ENCODE measurements at places on chromosomes 16 and 17.

DNA sequence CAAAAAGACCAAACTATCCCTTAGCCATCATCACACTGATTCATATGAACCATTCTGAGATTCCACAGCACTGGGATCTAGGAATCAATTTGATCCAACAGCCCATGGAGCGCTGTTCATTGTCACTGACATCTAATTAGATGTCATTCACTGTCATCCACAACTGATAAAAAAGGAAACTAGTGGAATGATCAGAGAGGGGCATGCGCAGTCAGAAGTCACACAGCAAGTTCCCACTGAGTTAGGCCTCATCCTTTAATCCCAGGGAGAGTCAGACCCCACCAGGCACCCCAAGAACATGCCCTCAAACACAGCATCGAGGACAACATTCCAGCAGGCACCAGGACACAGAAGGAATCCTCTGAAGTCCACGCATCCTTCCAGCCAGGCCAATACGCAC, 88.5 kb downstream of the ZNF423 start:
- no peak for DNase-seq

GRCh38 chr16:29316761-29317183, 89.7 kb downstream of the NPIPB11 start:
- DNase-seq, result no peak

DNA sequence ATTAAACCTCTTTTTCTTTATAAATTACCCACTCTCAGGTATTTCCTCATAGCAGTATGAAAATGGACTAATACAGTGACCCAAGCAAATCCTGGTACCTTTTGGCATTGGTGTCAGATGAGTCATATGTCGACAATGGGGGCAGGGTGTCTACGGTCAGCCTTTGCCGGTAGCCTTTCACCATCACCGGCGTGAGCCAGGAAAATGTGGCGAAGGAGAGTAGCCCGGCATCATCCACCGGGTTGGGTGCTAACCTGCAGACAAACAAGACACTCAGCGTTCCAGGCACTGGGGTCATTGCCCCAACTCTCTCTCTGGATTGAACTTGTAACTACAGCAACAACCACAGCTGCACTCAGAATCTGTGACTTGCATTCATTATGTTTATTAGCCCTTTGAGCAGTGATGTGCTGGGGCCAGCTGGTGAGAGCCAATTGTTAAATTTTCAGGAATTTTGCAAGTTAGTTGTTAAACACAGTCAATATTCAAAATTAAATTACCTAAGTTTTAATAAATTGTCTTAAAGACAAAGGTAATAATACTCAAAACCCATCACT, 11.9 kb downstream of the ABCC12 start:
- DNase-seq, result no peak

GRCh38 chr17:57356719-57357391, 100.5 kb downstream of the MSI2 start:
- DNase-seq, result no peak

DNA sequence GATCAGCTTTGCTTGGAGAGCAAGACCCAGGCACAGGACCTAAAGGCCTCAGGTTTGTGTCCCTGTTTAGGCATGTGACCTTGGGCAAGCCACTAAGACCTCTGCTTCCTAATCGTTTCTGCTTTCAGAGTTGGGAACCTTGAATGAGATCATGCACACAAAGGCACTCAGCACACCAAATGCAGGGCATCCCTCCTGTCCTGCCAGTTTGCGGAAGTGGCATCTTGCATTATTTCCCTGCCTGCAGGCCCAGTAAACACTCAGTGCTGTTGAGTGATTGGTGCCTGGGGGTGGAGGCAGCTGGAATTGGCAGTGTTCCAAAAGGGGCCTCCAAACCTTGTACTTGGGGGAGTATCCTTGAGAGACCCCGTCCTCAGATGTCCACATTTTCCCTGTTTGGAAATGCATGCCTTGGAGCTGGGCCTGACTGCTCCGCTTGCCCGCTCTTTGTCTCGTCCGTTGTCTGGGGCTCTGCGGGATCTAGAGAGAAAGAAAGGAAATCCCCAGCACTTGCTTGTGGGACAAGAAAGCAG, 28.7 kb downstream of the MRM1 start:
- no peak for DNase-seq

DNA sequence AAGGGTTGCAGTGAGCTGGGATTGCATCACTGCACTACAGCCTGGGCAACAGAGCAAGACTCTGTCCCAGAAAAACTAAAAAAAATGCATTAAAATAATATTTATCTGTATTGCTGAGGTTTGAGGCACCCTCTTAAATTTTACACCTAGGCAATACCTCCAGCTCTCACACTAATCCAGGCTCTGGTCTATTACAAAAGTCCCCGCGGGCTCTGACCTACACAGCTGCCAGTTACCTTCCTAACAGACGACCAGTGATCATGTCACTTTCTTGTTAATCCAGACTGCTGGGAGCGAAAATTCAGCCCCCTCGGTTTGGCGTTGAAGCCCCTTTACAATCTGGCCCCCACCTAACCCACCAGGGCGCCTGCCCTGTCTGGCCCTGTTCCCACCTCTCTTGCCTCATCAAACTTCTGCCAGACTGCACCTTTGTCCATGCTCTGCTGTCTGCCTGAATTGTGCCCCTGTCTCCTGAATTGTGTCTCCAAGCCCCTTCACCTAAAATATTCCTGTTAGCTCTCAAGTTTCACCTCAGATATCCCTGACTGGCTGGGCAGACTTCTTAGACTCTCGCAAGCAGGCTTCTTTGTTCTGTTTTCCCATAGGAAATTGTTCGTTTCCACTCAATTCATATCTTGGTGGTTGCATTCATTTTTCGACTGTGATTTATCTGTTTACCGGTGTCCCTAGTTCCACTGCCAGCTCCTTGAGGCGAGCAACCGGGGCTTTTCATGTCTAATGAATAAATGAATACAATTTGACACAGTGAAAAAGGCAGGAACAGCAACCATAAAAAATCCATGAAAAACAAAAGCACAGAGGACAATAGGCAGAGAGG, 65.9 kb downstream of the PITPNC1 start:
- DNase-seq, result no peak

GRCh38 chr16:68200088-68200783, 35.7 kb downstream of the ESRP2 start:
- no peak for DNase-seq

DNA sequence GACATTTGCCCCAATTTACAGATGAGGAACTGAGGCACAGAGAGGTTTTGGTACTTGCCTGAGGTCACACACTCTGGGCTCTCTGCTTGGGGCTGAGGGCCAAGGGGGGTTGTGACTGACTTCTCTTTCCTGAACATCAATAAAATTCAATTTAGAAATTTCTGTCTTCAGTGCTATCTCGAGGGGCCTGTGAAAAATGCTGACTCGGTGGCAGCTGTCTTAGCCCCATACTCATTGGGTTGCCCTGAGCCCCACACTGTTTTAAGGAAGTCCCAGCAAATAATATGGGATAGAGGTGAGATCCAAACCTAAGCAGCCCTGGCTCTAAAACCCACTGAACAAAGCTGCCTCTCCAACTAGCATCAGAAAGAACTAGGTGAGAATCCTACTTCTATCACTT, 7.0 kb upstream of the BRCA1 start:
- DNase-seq, result no peak

- no peak for DNase-seq
Observed at GRCh38 chr17:75679706-75680211, 12.6 kb downstream of the SAP30BP start.

GRCh38 chr16:51271156-51271701, 120.2 kb upstream of the SALL1 start:
- no peak for DNase-seq

GRCh38 chr16:68264128-68265077, at the start of gene SLC7A6:
SLC7A6 (plus strand) TSS chr16:68264526; CDS start chr16:68274727, 10,201 bp downstream.
- DNase-seq, result no peak

All from AG04450 (cell line).